NCI-H748 treated with DMSO at 0.1 percent for 48 hours (cell line): ENCODE measurements at places on chromosomes 5 and 9.

DNA sequence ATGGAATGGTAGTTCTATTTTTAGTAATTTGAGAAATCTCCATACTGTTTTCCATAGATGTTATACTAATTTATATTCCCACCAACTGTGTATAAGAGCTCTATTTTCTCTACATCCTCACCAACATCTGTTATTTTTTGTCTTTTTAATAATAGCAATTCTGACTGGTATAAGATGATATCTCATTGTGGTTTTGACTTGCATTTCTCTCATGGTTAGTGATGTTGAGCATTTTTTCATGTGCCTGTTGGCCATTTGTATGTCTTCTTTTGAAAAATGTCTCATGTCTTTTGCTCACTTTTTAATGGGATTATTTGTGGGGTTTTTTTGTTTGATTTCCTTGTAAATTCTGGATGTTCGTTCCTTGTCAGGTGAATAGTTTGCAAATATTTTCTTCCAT lies 154.4 kb downstream of the ZSWIM6 start:
- no peak for DNase-seq

- DNase-seq = no peak
These were observed 71.4 kb downstream of the SEMA4D start for GRCh38 chr9:89426384-89426961.

GRCh38 chr9:128910906-128911305 lies 9.9 kb upstream of the PHYHD1 start:
- no peak for DNase-seq

DNA sequence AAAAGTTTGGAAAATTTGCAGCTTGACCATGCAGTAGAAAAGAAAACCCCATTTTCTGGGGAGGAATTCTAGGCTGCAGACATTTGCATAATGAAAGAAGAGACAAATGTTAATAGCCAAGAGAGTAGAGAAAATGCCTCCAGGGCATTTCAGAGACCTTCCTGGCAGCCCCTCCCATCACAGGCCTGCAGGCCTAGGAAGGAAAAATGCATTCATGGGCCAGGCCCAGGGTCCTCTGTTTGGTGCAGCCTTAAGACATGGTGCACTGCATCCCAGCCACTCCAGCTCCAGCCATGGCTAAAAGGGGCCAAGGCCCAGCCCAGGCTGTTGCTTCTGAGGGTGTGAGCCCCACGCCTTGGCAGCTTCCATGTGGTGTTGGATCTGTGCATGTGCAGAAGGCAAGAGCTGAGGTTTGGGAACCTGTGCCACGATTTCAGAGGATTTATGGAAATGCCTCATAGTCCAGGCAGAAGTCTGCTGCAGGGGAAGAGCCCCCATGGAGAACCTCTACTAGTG lies 75.0 kb upstream of the OR13F1 start:
- DNase-seq = no peak
